Left kidney (tissue), 8 donors: ENCODE measurements at places on chromosomes 3 and 15.

- DNase-seq, result no peak
Observed at GRCh38 chr3:38545983-38546382, 49.8 kb downstream of the EXOG start.

DNA sequence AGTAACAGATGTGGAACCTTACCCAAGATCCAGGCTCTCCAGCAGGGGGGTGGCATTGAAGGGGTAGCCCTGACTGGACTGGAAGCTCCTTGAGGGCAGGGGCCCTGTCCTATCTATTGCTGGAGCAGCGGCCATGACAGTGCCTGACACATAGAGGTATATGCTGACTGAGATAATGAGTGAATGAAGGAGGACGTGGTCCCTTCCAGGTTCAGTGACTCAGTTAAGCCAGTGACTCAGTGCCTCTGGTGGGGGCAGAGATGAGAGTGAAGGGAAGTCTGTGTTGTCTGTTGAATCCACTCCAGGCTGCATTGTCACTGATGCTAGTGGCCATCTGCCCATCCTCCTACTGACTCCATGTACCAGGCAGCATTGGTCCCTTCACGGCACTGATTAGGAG, 13.0 kb upstream of the CTXND1 start:
- no peak for DNase-seq

DNA sequence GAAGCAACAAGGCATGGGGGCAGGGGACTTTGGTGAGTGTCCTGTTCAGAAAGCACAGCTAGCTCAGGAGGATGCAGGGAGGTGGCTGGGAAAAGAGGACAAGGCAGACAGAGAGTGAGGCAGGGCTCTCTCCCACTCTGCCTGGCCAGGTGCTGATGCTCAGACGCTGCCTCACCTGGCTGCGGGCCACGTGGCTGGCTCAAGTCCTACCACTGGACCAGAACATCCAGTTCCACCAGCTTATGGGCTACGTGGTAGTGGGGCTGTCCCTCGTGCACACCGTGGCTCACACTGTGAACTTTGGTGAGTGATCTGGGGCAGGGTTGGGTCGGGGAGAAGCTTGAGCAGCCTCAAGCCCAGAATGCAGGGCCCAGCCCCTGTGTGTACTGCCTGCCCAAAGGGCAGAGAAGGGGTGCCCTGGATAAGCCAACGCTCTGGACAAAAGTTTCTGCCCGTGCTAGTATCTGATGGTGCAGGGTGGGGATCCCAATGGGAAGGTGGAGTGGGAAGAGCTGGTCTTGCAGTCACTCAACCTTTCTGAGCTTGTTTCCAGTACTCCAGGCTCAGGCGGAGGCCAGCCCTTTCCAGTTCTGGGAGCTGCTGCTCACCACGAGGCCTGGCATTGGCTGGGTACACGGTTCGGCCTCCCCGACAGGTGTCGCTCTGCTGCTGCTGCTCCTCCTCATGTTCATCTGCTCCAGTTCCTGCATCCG, 20.9 kb downstream of the NOX5 start:
- DNase-seq, result no peak

GRCh38 chr3:171458864-171459136, 1.4 kb downstream of the TNIK start:
- no peak for DNase-seq

GRCh38 chr3:45673273-45673672, 15.9 kb upstream of the SACM1L start:
- no peak for DNase-seq

- DNase-seq, result no peak
Observed at GRCh38 chr15:100928632-100929280, 9.6 kb downstream of the LRRK1 start.

GRCh38 chr3:112786881-112787579, 59.6 kb downstream of the CD200R1L start:
- DNase-seq, result no peak

GRCh38 chr3:126733061-126733430, 29.0 kb downstream of the CHCHD6 start:
- DNase-seq, result no peak

DNA sequence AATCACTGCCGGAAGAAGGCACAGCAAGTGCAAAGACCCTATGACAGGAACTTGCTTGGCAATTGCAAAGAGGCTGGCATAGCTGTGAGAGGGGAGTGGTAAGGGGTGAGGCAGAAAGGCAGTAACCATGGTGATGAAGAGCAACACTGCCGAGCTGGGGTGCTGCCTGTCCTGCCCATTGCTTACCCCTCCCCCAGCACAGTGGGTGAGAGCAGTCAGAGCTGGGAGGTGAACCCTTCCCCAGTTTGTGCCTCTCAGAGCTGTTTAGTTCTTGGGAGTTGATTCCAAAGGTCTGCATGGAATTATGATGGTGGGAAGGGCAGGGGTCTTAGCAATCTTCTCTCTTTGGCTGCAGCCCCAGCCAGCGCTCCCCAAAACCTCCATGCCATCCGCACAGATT, 8.8 kb downstream of the TYRO3 start:
- no peak for DNase-seq

GRCh38 chr15:72940229-72940622, 112.0 kb upstream of the NEO1 start:
- no peak for DNase-seq

- no peak for DNase-seq
Observed at GRCh38 chr3:17979252-17979651, 236.8 kb upstream of the TBC1D5 start.

DNA sequence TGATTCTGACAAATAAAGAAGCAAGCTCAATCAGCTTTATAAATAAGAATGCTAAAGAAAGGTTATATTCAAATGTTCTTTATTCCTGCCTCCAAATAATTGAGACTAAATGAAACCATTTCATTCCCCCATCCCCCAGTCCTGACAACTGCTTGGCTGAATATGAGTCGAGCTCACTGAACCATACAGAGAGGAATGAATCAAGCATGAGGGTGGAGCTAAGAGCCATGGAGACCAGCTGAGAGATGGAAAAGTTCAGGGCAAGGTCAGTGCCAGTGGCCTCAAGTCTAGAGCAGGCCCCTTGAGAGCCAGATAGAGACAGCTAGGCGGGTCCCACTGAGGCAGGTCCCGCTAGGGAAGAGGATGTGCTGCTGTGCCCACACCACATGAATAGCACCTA, 188.7 kb upstream of the EIF1B start:
- peak; percentile 74 for DNase-seq

DNA sequence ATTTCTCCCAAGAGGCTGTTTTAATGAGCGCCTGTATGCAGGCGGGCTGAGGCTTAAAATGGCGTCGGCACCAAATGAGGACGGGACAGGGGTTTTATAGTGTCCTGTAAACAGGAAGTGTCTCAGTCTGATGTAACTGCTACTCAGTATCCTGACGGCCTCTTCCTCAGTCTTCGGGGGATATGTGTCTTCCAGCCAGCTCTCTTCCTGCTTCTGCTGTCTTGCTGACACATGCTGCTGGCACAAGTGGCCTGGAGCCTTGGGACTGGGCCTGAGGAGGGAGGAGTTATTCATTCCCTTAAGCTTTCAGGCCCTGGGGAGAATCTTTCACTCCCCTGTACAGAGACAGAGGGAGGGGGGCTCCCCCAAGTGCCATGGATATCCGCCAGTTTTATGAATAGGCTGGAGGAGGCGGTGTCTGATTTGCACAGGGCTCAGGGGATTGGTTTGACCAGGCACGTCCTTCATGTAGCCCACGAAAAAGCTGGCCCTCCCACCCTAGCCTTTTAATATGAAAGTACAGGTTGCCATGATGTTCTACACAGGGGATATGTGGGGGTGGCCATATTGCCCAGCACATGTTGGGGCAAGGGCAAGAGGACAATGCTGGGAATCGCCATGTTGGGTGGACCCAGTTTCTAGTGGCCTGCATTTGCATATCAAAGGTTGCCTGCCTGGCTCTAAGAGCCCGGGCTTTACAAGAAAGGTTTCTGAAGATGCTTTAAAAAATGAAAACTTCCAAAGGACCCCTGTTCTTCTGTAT, 19.9 kb downstream of the NDUFB4 start:
- DNase-seq, result no peak

DNA sequence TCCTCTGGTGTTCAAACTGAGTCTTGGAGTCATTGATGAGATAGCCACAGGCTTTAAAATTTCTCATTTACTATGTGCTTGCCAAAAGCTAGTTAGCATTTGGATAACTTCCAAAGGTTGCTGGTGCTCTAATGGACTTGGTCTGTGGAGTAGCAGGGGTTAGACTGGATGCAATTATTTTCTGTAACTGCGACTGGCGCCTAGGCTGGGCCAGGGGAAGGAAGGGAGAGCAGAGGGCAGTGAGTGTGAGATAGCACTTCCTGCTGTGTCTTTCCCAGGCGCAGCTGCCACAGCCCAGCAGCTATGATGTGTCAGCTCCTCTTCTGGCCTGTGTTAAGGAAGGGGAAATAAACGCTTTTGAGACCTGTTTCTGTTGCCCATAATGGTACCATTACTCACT, 98.6 kb downstream of the MYRIP start:
- DNase-seq, result no peak

DNA sequence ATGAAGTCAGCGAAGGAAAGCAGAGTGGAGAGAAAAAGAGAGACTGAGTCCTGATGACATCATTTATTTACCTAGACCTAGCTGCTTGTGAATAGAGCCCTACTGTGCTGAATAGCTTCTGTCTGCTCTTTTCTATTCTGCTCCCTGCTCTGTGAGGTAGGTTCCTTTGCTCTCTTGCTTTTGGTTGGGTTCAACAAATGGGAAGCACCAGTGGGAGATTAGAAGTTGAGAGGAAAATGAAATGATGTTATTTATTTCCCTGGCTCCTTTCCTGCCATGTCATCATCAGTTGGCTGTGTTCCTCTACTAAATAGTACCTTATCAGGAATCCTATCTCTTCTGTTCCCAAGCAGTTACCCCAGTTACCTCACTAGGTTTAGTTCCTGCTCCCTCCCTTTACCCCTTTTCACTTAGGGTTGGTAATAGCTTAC, 23.5 kb downstream of the DTWD1 start:
- DNase-seq, result no peak

- no peak for DNase-seq
Observed at GRCh38 chr15:67033012-67033411, 32.4 kb upstream of the SMAD3 start.

DNA sequence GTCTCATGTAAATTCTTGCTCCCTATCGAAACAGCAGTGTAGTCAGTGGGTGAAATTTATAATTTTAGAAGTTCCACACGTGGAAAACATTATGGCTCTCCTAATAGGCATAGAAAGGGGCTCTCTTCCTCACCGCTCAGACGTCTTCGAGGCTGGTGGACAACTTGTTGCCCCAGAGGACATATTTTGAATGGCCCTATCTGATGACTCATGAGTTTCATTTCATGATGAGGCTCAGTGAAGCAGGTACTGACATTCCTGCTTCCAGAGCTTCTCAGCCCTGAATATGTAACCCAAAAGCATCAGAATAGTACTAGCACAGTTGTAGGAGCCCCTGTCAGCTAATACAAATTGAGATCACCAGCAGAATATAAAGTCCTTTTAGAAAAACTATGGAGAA, 117.9 kb downstream of the HERC1 start:
- DNase-seq, result no peak

DNA sequence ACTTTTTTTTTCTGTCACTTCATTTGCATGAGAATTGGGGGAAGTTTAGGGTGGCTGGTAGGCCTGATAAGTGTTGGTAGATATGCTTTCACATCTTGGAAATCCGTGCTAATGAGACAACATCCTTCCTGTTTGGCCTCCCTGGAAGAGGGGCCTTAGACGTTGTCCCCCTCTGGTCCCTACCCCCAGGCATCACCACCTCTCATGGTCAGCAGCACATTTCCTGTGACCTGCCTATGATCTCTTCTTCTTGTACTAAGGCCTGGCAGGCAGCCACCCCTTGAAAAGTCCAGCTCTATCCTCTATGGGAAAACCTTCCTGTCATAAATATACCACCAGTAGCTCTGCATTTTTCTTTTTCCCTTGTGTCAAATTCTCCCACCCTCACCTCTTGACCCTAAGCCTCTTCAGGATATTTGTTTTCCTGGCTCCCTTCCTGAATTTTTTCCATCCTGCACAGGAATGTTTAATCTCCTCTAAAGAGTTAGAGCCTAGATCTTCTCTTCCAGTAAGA, 107.8 kb downstream of the SNRK start:
- DNase-seq, result no peak

DNA sequence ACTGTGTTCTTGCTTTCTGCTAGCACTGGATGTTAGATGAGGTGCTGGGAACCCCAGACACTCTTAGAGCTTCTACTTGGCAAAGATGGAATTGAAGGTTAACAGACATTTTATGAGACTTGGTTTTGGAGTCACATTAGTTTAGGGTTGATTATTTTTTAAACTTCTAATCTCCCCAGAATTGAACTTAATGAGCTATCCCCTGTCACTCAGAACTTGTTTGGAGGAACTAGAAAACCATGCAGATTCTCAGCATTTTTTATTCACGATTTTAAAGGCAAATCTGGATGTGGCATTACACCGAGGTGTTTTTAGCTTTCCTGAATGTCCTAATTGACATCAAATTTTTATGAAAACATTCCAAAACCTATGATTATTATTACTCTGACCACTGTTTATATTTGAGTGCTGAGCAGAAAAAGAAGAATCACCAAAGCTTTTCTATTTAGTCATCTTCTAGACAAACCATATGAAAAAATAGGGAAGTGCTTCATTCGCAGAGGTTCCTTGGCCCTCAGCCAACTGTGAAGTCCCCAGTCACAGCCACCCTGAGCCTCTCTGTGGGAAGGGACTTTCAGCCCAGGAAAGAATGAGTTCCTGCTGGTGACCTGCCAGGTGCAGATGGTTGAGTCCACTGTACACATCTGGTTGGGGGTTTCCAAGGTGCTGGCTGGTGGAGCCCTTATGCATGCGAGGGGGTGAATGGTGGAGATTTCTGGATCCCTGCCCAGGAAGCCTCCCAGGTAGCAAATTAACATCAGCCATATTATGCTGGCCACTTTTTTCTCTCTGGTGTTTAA, 196.0 kb upstream of the TOPAZ1 start:
- no peak for DNase-seq

DNA sequence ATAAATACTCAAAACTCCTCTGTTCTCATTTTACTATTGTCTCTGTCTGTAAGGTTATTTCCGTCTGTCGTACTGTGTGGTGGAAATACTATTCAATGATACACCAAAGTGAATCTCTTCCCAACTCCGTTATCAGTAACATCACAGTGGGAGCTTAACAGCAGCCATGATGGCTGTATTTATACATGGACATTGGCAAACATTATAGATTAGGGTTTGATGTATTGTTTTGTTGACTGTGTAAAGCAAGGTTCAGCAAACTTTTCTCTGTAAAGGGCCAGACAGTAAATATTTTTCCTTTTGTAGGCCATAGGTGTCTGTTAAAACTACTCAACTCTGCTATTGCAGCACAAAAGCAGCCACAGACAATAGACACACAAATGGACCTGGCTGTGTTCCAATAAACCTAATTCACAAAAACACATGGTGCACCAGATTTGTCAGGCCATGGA, 23.2 kb downstream of the LIPC start:
- no peak for DNase-seq

GRCh38 chr15:82177291-82178010, 85.1 kb downstream of the EFL1 start:
- DNase-seq, result no peak

- DNase-seq, result no peak
Observed at GRCh38 chr3:81602781-81603180, 158.7 kb downstream of the GBE1 start.
